ENCODE measurements at places on chromosomes 6 and 20.

DNA sequence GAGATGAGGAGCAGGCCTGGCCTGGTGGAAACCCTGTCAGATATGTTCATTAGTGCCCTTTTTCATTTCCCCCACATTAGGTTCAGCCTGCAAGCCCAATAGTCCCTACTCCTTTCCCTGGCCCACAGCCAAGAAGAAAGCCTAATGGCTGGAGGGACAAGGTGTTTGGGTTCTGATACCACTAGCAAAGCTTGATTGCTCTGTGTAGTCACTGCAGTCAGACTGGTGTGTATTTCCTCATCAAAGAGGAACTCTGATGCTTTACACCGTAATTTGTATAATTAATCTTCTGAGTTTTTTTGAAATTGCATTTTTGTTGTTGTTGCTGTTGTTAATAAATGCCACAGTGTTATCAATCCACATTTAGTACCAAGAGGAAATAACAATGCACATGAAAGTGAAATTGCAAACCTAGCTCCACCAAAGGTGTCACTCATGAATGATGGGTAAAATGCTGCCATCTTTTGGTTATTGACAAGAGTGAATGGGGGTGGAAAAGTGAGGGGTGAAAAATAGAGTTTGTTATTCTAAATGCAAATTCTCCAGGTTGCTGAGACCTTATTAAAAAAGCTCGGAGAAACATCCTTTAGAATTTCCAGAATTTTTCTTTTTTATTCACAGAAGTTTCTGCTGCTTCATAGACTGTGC, 320.2 kb upstream of the POU3F2 start:
- no peaks in the 10 kb centered on the region for H3K4me1 ChIP-seq
- H3K27ac ChIP-seq = no peak overlapping the region
- H3K36me3 ChIP-seq = no peaks in the 10 kb centered on the region

- no peak for DNase-seq
- no peak overlapping the region for H3K27ac ChIP-seq
- peaks cover 8% of the 10 kb centered on the region for H3K27me3 ChIP-seq
- H3K4me1 ChIP-seq = no peaks in the 10 kb centered on the region
These were observed 123.8 kb upstream of the MTHFD1L start for GRCh38 chr6:150741633-150742200.

- no peak overlapping the region for H3K27ac ChIP-seq
- H3K27me3 ChIP-seq = no peaks in the 10 kb centered on the region
- no peak for DNase-seq
- no peak overlapping the region for H3K4me3 ChIP-seq
These were observed 340.0 kb downstream of the ADGRB3 start for GRCh38 chr6:68975064-68975463.

GRCh38 chr6:112148103-112148502, 60.7 kb downstream of the FAM229B start:
- no peaks in the 10 kb centered on the region for H3K4me1 ChIP-seq
- DNase-seq = no peak
- H3K4me3 ChIP-seq = no peak overlapping the region
- H3K27ac ChIP-seq = no peak overlapping the region

DNA sequence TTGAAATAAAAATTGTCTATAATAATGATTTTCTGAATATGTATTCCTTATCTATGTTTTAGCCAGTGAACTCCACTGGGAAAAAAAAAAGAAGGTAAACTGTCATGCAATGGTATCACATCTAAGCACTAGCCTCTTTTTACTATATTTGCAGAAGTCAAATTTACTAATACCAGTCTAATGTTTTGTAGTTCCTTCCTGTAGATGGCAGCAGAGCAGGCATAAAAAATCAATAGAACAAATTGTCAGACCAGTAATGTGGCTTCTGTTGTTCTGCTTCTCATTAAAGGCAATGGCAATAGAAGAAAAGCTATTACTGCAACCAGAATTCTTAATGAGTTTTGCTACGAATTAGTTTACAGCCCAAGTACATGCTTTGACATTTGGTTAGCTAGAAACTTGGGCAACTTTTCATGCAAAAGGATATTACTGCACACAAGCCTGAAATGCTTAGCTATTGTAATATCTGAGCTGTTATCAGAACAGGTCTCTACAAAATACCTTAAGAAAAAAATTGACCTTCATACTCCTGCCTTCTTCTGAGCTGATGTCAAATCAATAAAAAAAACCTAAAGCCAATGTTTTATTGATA, 476.9 kb downstream of the KHDRBS2 start:
- H3K27me3 ChIP-seq = no peaks in the 10 kb centered on the region
- H3K4me1 ChIP-seq = no peaks in the 10 kb centered on the region
- no peaks in the 10 kb centered on the region for H3K36me3 ChIP-seq
- no peak for DNase-seq
- H3K27ac ChIP-seq = no peak overlapping the region
- H3K4me3 ChIP-seq = no peak overlapping the region

DNA sequence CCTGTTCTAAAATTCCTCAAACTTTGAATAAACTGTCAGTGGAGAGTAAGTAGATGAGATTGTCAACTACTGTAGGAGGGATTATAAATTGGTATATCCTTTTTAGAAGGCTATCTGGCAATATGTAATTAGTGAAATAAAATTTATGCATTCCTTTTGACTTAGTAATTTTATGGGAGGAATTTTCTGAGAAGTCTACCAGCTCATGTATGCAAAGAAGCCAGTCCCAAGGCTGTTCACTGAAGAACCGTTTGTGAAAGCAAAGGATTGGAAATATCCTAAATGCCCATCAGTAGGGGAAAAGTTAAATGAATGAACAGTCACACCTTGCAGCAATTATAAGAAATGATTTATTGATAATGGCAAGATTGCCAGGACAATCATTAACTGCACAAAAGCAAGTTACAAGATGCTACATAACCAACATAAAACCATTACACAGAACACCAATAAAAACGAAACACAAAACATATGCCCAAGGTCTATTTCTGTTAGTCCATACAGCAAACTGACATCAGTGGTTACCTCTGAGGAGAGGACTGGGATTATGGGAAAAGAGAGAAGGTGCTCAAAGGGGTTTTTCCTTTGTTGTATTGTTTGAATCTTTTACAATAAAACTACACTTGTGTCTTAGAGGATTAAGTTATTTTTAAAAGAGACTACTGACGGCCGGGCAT, 4.6 kb upstream of the DSTN start:
- peak overlapping the region; percentile 44 for H3K27ac ChIP-seq
- peaks cover 37% of the 10 kb centered on the region for H3K4me1 ChIP-seq
- DNase-seq = no peak
- H3K4me3 ChIP-seq = no peak overlapping the region
- H3K36me3 ChIP-seq = no peaks in the 10 kb centered on the region
- no peaks in the 10 kb centered on the region for H3K27me3 ChIP-seq

DNA sequence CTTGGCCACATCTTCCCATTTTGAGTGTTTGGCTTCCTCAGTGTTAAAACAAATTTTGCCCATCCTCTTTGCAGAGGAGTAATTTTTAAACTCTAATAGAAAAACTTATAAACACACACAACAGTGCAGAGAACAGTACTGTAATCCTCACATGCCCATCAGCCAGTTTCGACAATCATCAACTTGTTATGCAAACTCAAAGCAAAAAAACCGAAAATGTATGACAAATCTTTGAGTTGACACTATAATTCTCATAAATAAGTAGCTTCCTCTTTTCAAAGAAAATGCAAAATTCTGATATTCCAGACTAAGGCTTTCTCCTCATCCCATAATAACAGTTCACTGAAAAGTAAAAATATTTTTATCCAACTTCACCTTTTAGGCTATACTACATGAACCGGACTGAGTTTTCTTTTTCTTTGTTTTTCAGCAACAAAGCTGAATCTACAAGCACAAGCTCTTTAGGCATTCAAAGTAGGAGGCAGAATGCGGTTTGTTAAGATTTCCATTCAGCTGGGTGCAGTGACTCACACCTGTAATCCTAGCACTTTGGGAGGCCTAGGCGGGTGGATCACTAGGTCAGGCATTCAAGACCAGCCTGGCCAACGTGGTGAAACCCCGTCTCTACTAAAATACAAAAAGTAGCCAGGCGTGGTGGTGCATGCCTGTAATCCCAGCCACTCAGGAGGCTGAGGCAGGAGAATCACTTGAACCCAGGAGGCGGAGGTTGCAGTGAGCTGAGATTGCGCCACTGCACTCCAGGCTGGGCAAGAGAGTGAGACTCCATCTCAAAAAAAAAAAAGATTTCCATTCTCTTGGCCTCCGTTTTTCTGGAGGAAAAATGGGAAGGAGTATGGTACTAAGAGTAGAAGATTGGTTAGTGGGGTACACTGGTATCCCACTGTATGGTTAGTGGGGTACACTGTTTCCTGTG, 74.8 kb downstream of the GCNT2 start:
- no peaks in the 10 kb centered on the region for H3K27me3 ChIP-seq
- no peaks in the 10 kb centered on the region for H3K36me3 ChIP-seq
- H3K4me3 ChIP-seq = no peak overlapping the region
- no peak overlapping the region for H3K27ac ChIP-seq
- no peak for DNase-seq

DNA sequence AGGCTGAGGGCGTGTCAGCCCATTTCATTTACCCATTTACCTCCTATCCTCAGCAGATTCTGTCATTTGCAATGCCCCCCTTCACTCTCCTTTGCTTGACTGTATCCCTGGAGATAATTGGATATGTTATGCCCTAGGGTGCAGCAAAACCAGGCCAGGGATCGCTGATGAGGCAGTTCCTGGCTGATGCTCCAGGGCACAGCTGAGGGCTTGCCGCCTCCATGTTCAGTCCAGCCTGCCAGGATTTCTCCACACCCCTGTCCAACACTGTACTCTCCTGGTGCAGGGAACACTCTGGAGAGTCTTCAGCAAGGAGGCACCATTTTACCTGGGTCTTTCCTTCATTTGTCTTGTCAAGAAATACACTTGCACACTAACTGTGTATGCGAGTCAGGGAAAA, 532.1 kb upstream of the CHD6 start:
- no peak for DNase-seq
- H3K27me3 ChIP-seq = no peaks in the 10 kb centered on the region
- no peak overlapping the region for H3K4me3 ChIP-seq
- no peaks in the 10 kb centered on the region for H3K4me1 ChIP-seq
- no peak overlapping the region for H3K27ac ChIP-seq

DNA sequence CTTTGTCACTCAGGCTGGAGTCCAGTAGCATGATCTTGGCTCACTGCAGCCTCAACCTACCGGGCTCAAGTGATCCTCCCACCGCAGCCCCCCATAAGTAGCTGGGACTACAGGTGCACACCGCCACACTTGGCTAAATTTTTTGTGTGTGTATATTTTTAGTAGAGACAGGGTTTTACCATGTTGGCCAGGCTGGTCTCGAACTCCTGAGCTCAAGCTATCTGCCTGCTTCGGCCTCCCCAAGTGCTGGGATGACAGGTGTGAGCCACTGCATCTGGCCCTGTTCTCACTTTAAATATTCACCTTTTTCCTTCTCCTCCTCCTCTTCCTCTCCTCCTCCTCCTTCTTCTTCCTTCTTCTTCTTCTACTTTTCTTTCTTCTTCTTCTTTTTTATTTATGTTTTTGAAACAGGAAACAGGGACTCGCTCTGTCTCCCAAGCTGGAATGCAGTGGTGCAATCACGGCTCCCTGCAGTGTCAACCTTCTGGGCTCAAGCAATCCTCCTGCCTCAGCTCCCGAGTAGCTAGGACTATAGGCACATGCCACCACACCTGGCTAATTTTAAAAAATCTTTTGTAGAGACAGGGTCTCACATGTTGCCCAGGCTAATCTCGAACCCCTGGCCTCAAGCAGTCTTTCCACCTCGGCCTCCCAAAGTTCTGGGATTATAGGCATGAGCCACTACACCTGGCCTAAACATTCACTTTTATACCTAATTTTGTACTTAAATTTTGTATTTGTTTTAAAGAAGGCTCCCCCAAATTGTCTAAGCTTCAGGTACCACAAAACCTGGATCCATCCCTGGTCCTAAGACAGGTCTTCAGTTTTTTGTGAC, 47.2 kb upstream of the NCOA3 start:
- no peak for DNase-seq
- H3K36me3 ChIP-seq = no peaks in the 10 kb centered on the region
- no peak overlapping the region for H3K4me3 ChIP-seq
- H3K27ac ChIP-seq = no peak overlapping the region
- H3K27me3 ChIP-seq = no peaks in the 10 kb centered on the region
- H3K4me1 ChIP-seq = peaks cover 17% of the 10 kb centered on the region

DNA sequence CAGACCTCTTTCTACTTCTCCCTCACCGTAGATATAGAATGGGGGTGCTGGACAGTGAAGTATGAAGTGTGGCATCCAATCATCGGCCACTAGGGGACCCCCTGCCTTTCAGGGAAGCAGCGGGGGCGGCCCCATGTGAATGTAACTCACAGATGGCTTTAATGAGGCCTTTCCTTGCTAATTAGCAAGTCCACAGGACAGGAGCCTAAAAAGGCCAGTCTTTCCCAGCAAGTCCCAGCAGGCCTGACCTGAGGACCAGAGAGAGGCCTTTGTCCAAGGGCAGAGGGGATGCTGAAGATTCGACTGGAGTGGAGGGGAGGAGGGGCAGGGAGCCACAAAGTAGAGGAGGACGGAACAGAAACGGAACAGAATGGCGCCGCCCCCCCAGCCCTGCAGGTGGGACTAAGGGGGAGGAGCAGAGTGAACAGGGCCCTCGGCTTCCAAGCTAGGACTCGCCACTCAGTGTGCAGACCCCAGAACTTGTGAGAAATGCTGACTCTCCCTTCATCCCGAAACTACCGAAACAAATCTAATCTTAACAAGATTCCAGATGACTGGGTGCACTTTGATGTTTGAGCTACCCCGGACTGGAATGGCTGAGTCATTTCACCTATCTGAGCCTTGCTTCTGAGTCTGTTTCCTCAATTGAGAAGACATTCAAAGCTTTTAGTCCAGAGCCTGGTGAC, 5.8 kb downstream of the C6orf132 start:
- H3K36me3 ChIP-seq = no peaks in the 10 kb centered on the region
- H3K27me3 ChIP-seq = no peaks in the 10 kb centered on the region
- peak overlapping the region; percentile 69 for H3K27ac ChIP-seq

- H3K27me3 ChIP-seq = no peaks in the 10 kb centered on the region
- H3K4me1 ChIP-seq = no peaks in the 10 kb centered on the region
- H3K27ac ChIP-seq = no peak overlapping the region
- no peak overlapping the region for H3K4me3 ChIP-seq
These were observed 37.6 kb downstream of the OPN5 start for GRCh38 chr6:47819461-47819860.

GRCh38 chr6:74182992-74183391, 487.0 kb downstream of the CD109 start:
- H3K27ac ChIP-seq = no peak overlapping the region
- H3K4me1 ChIP-seq = no peaks in the 10 kb centered on the region
- no peak overlapping the region for H3K4me3 ChIP-seq
- H3K36me3 ChIP-seq = no peaks in the 10 kb centered on the region
- DNase-seq = no peak

GRCh38 chr6:69038841-69039240, 403.8 kb downstream of the ADGRB3 start:
- H3K4me1 ChIP-seq = no peaks in the 10 kb centered on the region
- H3K36me3 ChIP-seq = no peaks in the 10 kb centered on the region
- no peak overlapping the region for H3K4me3 ChIP-seq
- no peak for DNase-seq

All from osteoblast (primary cell).